ENCODE measurements at places on chromosomes 6 and 20.

GRCh38 chr6:67393356-67393755, 1241.7 kb upstream of the ADGRB3 start:
- no peak for DNase-seq

DNA sequence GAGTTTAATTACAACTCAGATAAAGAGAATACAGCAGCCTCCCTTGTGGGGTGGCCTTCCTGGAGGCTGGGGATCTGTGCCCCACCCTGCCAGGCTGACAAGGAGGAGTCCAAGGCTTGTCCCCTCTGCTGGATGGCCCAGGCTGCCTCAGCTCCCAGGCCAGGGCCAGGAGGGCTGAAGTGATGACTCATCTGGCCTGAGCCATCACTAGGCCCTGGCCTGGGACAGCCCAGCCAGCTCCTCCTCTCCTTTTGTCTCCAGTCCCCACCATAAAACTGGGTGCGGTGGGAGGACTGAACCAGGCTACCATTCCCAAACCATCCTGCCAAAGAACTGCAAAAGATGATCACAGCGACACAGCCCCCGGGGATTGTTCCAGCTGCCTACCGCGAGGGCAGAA, 15.0 kb downstream of the GRM4 start:
- no peak for DNase-seq

- DNase-seq = no peak
These were observed 383.3 kb upstream of the CITED2 start for GRCh38 chr6:139757784-139758183.

DNA sequence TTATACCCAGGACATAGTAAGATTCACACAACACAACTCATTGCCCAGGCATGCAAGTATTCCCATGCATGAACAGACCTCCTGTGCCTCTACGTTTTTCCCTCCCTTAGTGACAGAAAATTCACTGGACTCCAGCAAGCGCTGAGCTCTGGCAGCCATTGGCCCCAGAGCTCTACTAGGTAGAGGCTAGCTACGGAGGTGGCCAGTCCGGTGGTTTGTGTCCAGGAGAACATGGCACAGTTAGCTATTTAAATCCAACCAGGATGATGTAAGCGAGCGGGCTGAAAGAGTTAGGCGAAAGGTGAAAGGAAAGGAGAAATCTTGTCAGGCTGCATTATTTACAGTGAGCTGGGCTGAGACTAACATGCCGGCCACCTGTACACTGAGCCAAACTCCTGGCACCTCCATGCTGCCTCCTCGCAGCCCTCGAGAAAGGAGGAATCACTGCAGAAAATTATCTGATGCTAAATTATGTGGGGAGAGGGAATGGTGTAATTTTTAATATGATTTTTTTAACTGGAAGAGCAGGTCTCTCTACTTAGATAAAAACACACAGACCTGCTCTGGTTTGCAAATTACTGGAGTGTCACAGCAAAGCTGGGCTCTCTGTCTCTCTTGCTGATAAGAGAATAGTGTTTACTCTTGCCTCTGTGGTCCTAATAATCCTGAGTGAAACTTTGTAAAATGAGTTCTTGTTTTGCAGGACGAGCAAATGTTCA, 50.1 kb upstream of the ARMC2 start:
- no peak for DNase-seq

DNA sequence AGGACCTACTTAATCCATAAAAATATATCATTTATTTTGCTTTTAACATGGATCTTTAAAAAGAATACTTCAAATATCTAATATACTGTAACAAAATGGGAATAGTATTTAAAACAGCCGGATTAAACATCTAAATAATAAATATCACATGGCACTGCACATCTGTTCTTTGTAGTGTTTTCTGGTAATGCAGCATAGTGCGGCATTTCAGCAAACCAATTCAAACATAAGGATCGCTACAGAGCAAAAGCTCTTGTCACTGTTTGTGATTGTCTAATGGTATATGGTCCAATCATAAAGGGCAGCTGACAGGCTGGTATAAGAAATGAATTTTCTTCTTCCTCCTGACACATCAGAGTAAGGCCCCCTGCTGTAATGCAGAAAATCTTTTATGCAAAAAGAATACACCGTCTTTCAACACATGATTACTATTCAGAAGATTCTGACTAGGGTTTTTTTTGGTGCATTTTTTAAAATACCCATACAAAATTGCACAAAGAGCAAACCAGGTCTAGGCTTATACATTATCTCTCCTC, 40.0 kb upstream of the POU3F2 start:
- no peak for DNase-seq

DNA sequence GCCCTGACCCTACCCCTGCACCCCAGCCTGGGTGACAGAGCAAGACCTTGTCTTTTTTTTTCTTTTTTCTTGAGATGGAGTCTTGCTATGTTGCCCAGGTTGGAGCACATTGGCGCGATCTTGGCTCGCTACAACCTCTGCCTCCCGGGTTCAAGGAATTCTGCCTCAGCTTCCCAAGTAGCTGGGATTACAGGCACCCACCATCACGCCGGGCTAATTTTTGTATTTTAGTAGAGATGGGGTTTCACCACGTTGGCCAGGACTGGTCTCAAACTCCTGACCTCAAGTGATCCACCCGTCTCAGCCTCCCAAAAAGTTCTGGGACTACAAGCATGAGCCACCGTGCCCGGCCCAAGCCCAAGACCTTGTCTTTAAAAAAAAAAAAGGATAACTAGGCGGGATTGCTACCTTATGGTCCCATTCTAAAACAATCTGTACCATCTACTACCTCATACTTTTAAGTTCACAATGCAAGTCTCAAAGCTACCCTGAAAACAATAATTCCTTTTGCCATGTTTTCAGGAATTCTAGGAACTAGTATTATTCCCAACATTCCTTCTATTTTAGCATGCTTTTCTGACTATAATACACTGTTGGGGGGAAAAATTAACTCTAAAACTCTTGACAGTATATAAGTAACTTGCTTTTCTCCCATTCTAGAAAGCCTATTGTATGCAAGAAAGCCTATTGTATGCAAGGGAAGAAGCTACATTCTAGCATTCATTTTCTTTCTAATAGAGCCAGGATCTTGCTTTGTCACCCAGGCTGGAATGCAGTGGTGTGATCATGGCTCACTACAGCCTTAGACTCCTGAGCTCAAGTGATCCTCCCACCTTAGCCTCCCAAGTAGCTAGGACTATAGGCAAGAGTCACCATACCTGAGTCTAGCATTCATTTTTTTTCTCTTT, 6.6 kb downstream of the TUBB start:
- no peak for DNase-seq

DNA sequence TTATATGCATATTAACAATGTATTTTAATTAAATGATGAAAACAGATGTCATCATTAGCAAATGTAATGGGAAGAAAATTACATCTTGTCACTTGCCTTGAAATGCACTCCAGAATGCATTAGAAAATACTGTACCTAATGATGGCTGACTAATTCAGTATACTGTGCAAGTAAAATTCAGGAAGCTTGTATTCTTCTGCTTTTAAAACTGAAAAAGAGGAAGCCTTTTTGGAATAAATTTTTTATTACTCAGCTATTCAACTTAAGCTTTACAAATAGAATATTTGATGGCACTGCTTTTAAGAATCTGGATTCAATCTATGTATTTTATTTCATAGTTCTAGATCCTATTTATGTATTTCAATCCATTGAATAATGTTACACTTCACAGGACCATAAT, 195.5 kb downstream of the RIMS1 start:
- no peak for DNase-seq
